Stimulated activated CD4-positive, alpha-beta T cell treated with anti-CD3 and anti-CD28 coated beads, Interleukin-12 subunit alpha, Interleukin-12 subunit beta, amount 100 ng/mL, for 24 hours (primary cell): ENCODE measurements at places on chromosomes 12 and 14.

- no peak for DNase-seq
These were observed 170.0 kb downstream of the SLC5A8 start for GRCh38 chr12:101039848-101040531.

DNA sequence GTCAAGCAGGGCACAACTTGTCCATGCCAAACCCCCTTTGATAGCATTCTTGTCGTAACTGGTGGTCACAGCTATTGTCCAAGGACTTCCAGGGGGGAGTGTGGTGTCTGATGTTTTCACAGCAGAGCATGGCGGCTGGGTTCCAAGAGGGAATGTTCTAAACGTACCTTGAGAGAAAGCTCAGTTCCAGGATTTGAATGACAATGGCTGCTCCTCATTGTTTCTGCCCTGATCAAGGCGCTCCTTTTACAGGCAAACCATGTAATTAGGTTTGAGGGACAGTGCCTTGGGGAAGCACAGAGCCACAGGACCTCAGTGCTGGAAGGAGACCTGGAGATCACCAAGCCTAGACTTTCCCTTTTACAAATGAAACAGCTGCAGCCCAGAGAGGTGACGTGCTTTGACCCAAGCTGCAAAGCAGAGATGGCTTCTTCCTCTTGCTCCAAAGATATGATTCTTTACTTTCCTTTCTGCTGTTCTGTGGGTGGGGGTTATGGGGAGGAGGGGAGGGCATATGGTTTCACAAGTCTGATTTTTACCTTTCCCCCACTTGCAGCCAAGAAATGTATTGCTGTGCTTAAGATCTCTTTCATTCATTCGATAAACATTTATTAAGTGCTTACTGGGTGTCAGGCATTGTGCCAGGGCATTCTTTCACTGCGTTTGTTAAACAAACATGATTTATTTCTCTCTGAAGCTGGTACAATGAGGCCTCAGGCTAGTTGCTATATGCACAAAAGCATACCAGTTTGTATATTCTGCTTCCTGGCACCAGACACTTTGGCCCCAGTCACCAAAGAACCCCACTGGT, 172.8 kb downstream of the KTN1 start:
- no peak for DNase-seq

GRCh38 chr12:69834147-69834546, 9.1 kb downstream of the MYRFL start:
- DNase-seq, result no peak

- DNase-seq, result no peak
These were observed 12.3 kb downstream of the IL31 start for GRCh38 chr12:122161682-122162081.

- no peak for DNase-seq
These were observed 69.3 kb downstream of the FBXO34 start for GRCh38 chr14:55340482-55340881.

- no peak for DNase-seq
These were observed 21.0 kb upstream of the DUSP16 start for GRCh38 chr12:12583510-12584178.

- DNase-seq, result peak; percentile 48
These were observed 5.6 kb downstream of the TNFRSF1A start for GRCh38 chr12:6336079-6336888.

GRCh38 chr14:58749066-58749669, 111.4 kb downstream of the DACT1 start:
- no peak for DNase-seq

DNA sequence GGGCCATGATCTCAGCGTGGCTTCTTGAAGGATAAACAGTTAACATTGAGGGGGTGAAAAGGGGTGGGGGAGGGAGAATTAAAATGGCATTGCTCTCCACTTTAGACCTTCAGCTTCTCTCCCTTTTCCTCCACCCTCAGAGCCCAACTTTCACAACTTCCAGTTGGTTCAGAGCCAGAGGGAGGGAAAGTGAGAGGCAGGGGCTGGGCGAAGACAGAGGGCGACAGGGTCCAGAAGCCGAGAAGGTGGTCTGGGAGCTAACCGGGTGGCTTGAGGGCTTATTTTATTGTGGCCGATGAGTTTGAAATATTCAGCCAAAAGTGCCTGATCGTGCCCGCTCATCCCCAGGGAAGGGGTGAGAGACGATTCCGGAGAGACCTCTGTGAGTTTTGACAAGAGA, 4.1 kb downstream of the BMP4 start:
- no peak for DNase-seq

DNA sequence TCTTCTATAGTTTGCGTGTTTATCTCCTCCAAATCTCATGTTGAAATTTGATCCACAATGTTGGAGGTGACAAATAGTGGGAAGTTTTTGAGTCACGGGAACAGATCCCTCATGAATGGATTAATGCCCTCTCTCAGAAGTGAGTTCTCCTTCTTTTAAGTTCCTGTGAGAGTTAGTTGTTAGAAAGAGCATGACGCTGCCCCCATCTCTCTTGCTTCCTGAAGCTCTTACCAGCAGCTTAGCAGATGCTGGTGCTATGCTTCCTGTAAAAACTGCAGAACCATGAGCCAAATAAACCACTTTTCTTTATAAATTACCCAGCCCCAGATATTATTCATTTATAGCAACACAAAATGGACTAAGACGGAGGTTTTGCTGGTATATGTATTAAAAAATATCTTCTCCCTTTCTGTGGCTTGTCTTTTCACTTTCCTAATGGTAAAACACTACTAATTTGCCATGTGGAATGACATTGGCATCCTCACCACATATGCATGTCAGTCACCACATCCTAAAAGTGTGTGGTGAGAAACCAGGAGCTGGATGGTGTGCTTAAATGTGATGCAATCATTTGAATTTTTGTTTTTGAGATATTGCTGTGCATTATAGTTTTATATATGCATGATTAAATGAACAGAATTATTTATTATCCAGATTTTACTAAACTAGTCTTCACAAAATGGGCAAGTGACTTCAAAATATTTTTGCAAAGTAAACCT, 449.3 kb downstream of the ADAMTS20 start:
- DNase-seq, result no peak

- no peak for DNase-seq
These were observed 472.3 kb downstream of the GLT1D1 start for GRCh38 chr12:129325566-129325965.

DNA sequence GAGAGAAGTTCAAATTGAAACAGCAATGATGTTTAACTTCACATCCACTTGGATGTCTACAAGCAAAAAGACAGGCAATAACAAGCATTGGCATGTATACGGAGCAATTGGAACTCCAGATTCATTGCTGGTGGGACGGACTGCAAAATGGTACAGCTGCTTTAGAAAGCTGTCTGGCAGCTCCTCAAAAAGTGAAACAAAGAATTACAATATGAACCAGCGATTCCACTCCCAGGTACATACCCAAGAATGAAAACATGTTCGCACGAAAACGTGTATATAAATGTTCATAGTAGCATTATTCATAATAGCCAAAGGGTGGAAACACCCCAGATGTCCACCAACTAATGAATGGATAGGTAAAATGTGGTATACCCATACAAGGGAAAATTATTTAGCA, 125.7 kb downstream of the HMGA2 start:
- DNase-seq, result no peak

GRCh38 chr14:32560209-32560857, 231.2 kb downstream of the AKAP6 start:
- DNase-seq, result no peak

- DNase-seq, result no peak
These were observed 25.8 kb downstream of the RIN3 start for GRCh38 chr14:92539419-92539818.

- no peak for DNase-seq
These were observed 45.1 kb downstream of the AKAP6 start for GRCh38 chr14:32374155-32374554.

DNA sequence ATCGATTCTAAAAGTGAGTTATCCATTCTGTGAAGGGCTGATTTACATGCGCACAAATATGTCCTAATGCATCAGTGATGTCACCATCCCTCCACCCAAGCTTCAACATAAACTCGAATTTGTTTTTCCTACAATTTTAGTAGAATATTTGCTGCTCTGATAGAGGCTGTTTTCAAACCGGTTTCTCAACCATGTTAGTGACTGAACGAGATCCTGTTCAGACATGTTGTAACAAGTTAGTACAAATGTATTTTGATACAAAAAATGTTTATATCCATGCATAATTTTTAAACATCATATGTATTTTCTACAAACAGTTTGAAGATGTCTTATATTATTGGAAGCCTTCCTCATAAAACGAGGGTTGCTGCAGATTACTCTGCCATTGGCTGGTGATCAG, 12.7 kb upstream of the PRB2 start:
- no peak for DNase-seq

DNA sequence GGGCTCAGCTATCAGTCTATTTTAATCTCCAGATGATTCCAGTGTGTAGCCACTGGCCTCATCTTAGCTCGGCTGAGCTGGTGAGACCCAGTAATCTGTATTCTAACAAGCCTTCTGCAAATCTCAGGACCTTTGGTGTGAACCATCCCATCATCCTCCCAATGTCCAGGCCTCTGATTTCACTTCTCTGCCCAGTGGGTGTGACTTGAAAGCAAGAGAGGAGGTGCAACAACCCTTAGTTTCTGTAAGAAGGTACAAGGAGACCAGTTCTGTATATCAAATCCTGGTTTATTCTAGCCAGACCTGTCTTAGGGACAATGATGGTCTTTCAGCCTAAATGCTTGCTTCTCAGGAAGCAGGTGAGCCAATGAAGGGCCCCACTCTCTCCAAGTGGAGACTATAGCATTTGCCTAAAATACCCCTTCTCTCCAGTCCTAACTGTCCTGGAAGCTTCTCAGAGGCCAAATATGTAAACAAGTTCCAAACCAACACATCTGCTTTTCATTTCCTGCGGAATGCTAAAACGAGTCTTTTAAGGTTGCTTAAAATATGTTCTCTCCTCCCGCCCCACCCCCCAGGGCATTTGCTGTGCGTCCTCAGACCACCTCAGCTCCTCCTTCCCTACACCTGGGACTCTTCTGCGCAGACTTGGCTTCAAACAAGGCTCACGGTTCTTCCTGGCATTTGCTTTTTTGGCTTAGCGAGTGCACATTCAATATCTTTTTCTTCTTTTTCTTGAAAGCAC, 78.4 kb upstream of the FUT8 start:
- no peak for DNase-seq

GRCh38 chr14:59688224-59689170, 111.9 kb upstream of the CCDC175 start:
- peak; percentile 26 for DNase-seq

DNA sequence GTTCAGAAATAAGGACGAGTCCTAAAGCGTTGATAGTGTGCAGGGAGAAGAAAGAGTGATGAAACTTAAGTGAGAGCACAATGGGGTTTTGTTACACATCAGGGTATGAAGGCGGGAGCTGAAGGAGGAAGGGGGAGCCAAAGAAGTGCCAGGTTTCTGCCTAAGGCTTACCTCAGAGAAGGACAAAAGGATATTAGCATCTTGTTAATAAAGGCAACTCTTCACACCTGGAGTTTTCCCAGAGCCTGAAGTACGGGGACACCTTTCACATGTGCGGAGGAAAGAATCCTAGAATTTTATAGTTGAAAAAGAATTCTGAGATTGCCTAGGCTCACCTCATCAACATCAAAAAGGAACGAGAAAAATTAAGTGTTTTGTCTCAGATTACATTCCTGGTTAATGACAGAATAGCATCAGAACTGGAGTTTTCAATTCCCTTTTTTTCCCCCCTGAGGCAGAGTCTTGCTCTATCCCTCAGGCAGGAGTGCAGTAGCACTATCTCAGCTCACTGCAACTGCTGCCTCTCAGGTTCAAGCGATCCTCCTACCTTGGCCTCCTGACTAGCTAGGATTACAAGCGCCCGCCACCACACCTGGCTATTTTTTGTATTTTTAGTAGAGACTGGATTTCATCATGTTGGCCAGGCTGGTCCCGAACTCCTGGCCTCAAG, 2.2 kb upstream of the SAV1 start:
- DNase-seq, result no peak

- DNase-seq, result no peak
These were observed 38.4 kb downstream of the LRP6 start for GRCh38 chr12:12228402-12228801.

DNA sequence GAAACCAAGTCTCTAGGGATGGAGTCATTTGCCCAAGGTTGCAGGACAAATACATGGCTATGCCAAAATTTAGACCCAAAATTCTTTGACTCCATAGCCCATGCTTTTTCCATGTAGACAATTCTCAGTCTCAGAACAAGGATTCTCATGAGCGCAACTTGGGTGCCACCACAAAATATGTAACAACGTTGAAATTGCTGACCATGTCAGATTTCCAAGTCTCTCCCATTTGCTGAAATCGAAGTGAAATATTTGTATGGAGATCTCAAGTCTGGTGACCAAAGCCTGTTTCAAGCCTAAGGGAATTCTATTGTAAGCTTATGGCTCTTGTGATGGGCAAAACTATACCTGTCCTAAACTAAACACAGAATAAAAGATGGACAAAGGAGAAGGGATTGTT, 333.5 kb downstream of the AEBP2 start:
- no peak for DNase-seq

DNA sequence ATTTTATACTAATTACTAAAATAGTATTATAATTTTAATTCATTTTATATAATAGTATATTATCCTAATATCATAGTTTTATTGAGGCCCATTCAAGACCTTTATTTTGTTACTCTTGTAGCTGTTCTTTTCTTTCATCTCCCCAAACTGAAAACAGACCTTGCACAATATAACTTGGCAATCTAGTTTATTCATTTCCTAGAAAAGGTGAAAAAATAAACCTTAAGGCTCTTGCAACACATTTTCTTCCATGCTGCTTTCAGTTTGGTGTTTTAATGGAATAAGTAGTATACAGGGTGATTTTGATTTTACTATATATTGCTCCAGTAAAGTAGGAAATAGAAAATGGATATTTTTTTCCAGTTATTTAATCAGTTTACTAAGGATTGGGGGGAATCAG, 174.0 kb downstream of the SLC2A13 start:
- no peak for DNase-seq

DNA sequence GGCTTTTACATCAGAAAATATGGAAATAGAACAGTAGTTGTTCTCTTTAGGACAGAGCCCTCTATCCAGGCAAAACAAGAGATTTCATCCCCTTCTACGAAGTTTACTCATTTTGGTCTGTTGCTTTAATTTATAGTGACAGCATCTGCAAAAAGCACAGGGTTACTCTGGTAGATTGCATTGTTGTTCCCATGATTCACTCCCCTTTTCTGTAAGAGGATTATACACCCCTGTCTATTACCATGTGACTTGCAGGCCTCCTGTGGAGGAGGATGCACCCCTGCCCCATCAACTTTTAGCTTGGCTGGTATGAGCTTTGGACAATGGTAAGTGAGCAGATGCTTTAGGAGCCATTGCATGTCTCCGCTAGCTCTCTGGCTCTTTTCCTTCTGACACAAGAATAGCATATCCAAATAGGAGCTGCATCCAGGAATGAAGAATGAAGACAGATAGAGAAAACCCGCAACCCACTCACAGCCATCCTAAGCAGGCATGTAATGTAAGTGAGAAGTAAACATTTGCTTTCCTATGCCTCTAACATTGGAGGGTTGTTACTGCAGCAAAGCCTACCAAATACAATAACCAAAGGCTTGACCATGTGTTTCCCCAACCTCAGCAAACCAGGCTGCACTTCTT, 304.2 kb downstream of the AKAP6 start:
- DNase-seq, result no peak

GRCh38 chr14:70641548-70642302, at the start of gene TTC9:
TTC9 (plus strand) TSS chr14:70641916; CDS start chr14:70642130, 214 bp downstream.
- no peak for DNase-seq
